ENCODE measurements at places on chromosomes 3 and 15.

DNA sequence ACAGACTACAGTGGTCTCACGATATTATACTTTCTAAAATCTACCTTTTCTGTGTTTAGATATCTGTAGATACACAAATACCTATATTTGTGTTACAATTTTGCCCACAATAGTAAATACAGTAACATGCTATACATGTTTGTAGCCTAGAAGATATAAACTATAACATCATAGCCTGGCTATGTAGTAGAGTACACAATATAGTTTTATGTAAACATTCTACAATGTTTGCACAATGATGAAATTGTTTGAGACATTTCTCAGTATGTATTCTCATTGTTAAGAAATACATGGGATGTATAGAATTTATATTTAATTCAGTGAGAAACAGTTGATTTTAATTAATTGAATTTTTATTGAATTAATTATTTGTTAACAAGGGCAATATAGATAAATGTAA, 1367.0 kb downstream of the OTOL1 start:
- no peak for DNase-seq

DNA sequence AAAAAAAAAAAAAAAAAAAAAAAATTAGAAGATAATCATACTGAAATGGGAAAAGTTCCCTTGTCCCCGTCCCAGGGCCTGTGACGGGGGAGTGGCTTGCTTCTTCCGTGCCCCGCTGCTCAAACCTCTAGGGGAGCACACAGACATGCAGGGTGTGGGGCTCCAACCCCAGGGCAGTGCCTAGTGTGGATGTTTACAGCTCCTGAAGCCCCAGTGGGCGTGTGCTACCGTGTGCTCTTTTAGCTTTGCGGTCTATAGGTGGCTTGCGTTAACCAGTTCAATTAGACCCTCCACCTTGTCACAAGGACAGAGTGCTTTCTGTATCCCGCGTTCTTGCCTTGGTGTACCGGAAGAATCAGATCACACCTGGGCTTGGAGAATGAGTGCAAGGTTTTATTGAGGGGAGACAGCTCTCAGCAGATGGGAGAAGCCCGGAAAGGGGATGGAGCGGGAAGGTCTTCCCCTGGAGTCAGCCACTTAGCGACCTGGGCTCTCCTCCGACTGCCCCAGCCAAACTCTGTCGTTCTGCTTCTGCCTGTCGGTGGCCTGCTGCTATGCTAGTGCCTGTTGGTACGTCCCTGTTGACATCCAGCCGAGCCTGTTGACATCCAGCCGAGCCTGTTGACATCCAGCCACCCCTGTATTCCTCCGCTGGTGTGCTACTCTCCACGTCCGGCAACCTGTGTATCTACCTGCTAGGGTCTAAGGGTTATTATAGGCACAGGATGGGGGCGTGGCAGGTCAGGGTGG, 569.8 kb downstream of the VGLL3 start:
- no peak for DNase-seq

- DNase-seq: no peak
Measured at GRCh38 chr3:126449621-126450051, 26.1 kb downstream of the ZXDC start.

DNA sequence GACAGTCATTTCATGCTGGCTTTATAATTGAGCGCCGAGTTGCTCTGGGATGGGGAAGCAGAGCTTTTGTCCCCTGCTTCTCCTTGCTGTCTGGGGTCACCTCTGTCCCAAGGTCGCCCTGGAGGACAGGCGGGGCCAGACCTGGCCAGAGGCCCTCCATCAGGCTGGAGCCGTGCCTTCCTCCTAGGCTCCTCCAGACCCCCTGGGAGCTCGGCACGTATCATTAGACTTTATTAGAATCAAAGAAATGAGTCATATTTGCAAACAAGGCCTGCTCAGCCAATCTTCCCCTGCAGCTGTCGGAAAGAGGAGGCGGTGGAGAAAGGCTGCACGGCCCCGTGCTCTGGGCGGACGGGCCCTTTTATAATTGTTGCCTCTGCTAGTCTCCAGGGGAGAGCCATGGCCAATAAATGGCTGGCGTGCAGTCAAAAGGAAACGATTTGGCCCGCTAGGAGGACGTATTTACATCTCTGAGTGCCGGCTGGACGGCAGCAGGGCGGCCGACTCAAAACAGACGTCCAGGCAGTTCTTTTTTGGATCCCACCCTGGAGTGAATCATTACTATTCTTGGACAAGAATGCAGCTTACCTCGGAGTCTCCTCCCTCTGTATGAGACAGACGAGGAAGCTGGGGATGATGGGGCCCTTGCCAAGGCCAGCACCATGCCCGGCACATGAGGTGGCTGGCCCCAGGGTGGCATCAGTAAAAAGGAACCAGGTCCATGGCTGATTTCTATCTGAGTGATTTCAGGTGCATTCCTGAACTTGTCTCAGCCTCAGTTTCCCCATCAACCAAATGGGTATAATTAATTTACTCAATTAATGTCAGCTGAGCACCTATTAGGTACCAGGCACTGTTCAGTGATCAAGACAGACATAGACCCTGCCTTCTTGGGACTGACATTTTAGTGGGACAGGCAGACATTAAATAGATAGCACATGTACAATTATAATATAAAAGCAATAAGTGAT, 50.6 kb downstream of the SLC6A6 start:
- peak; percentile 90 for DNase-seq

GRCh38 chr3:188749010-188749617, 422.7 kb upstream of the TPRG1 start:
- DNase-seq: no peak

DNA sequence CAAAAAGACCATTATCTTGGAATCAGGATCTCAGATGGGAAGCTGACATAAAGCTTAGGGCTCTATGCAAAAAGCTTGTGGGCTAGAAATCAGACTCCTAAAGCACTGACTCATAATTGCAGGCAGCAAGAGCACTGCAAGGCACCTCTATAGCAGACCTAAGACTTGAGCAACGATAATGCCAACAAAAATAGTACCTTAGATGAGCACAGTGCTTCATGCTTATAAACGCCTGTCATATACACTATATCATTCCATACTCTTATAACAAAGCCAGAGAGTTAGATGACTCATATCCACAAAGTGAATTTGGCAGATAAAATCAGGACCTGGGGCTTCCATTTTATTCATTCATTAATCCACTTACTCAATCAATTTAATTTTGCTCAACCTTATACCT, 560.8 kb downstream of the MCTP2 start:
- no peak for DNase-seq

GRCh38 chr3:24684506-24685023, 189.9 kb upstream of the THRB start:
- DNase-seq: no peak

DNA sequence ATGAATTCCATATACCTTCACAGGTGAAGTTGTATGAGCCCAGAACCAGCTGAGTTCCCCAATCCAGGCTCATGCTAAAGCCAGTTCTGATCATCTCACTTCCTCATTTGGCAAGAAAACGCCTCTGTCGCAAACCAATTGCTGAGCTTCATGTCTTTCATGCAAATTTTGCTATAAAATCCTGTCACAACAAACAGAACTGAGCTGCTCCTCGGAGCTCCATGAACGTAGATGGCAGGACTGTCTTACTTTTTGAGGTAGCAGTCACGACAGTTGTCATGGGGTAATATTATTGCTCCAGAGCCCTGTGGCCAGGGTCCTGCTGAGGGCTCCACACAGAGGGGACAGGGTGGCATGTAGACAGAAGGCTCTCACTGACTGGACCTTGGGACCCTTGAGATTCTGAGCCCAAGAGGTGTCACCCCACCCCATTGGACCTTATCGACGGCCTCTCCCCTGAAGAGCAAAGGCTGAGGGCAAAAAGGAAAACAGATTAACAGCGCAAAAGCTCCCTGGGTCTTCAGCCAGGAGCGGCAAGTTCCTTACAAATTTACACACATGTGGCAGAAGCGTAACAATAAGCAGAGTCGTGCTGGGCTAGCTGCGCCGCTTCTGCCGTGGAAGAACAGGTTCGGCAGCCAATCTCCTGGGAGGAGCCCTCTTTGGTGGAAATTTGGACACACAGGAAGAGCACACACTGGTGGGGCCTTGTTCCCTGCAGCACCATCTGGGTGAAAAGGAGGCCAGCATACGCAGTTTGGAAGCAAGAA, 249.2 kb downstream of the OPA1 start:
- DNase-seq: no peak

DNA sequence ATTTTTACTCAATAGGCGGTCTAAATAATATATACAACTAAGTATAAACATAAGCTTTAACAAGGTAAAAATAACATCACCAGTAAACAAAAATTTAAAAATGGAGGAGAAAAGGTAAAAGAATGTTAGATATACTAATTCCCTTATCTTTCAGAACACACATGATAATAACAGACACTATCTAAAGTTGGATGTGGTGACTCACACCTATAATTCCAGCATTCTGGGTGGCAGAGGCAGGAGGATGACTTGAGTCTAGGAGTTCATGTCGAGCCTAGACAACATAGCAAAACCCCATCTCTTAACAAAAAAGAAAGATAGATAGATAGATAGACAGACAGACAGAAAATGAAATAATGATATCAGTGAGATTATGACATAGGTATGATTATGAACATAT, 85.1 kb downstream of the STAG1 start:
- DNase-seq: no peak

- DNase-seq: no peak
Measured at GRCh38 chr3:140733623-140734022, 55.8 kb downstream of the TRIM42 start.

DNA sequence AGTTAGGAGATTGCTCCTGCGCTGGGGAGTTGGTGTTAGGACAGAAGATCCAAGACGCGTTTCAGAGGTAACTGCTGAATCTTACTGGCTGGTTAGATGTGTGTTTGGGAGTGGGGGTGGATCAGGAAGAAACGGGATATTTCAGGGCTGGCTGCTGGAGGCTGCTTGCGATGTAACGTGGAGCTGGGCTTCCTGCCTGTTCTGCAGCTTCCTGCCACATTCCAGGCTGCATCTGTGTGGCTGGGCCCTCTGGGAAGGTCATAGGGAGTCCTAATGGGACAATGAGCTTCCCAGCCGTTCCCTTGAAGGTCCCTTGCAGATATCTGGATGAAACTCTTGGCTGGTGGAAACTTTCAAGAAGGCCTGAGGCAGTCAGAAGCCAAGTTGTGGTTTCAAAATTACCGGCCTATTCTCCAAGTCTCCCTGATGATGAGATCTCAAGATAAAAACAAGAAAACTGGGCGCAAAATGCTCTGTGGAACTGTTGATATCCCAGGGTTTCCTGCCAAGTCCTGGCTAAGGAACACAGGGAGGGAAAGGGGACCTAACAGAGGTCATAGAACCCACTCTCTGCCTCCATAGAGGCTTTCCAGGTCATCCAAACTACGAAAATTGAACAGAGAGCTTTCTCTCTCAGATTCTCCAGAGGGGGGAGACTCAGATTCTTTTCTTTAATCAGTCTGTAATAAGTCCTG, 67.0 kb downstream of the NOX5 start:
- no peak for DNase-seq
